ENCODE measurements at places on chromosomes 5 and 9. TPM values are rescaled to one million over a fixed set of nuclear protein-coding genes. Genes with fewer than 3 reads are reported as not detected.

SLC6A3 gene
- total RNA-seq: not detected

ZCCHC9 gene
- total RNA-seq: 35.9 TPM

UTP15 gene
- total RNA-seq: 6.9 TPM

FGD3 gene
- total RNA-seq: 3.0 TPM

TAL2 gene
- total RNA-seq: not detected

DNA sequence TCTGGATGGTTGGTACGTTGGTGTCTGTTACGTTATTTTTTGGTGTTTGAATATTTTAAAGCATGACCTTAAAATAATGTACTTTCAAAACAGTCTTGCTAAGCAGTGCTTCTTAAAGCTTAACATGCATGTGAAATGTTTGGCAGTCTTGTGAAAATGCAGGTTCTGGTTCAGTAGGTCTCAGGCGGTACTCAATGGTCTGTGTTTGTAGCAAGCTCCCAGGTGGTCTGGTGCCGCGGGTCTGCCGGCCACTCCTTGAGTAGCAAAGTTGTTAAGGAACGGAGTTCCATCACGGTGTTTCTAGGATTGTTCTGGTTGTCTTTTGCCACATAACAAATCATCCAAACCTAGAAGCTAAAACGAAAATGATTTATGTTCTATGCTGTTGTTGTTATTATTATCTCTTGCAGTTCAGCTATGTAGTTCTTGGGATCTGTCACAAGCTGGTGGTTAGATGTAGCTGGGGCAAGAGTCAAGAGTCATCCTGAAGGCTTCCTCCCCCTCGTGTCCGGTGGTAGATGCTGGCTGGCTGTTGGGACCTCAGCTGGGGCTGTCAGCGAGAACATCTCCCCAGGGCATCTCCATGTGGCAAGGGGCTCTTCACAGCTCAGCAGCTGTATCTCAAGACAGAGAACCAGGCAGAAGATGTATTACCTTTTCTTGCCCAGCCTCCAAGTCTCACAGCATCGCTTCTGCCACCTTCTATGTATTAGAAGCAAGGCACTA is 186.8 kb downstream of the PALM2AKAP2 start:
- DNase-seq: no peak

DNA sequence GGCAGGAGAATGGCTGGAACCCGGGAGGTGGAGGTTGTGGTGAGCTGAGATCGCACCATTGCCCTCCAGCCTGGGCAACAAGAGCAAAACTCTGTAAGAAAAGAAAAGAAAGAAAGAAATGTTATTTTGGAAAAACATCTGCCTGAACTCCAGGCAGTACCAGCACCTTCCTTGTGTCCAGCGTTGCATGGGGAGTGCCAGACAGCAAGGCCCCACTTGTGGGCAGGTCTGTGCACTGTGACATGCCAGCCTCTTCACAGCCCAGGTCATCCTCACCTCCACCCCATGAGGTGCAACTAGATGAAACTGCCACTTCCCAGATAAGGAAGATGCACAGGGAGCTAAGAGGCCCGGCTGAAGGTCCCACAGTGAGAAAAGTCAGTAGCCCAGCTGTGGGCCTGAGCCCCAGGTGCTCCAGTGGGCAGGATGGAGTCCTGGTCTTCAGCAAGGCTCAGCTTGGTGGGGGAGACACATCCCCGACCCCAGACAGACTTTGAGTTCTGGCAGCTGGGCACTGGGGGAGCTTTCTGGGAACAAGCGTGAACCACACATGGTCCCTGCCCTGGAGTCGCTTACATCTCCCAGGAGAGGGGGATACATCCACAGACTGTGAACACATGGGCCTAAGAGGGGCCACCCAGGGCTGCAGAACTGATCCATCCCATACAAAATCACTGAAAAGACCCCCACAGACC is 146.9 kb upstream of the IER5L start:
- DNase-seq: no peak

DNA sequence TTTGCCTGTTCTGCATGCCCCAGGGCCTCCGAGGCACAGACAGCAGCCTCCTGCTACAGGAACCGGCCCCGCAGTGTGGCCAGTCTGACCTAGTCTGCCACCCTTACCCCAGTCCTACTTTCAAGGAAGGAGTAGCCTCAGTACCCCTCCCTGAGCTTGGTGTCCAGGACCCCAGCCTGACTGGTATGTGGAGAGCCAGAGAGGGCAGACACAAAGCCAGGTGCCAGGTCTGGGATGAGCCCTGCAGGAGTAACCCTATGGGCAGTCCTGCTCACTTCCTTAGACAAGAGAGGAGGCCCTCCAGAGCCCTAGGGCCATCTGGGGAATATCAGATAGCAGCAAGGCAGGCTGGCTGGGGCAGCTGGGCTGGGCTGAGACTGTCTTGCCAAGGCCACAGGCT is 67.8 kb downstream of the NRG2 start:
- no peak for DNase-seq

GRCh38 chr9:85501456-85501855 is 240.3 kb downstream of the AGTPBP1 start:
- DNase-seq: no peak

- DNase-seq: no peak
Observed at GRCh38 chr5:128596071-128596470, 58.0 kb upstream of the FBN2 start.

- DNase-seq: no peak
Observed at GRCh38 chr9:129053020-129053419, 16.6 kb downstream of the MIGA2 start.

DNA sequence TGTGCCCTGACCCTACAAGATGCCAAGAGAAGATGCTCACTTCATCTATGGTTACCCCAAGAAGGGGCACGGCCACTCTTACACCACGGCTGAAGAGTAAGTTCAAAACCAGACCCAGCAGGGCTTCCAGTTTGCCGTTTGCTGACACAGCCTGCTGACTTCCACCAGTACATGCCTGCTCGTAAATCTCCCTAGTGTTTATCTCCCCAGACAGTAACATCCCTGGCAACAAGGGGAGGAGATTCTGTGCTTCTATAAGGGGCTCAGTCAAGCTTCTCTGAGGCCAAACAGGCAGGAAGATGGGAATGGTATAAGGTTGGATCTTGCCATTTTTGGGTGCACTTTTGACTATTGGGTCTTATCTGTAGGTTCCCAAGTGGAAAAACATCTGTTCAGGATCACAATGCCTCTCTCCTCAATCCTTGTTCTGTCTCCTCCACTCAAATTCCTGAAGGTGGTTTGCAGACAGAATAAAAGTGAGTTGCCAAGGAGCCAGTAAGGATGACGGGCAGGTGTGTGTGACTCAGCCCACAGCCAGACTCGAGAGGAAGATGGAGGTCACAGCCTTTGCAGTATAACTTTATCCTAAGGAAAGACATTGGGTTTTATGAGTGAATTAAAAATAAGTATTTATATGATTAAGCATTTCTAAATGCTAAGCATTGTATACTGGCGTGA is 1.9 kb downstream of the MLANA start:
- peak; percentile 19 for DNase-seq

DNA sequence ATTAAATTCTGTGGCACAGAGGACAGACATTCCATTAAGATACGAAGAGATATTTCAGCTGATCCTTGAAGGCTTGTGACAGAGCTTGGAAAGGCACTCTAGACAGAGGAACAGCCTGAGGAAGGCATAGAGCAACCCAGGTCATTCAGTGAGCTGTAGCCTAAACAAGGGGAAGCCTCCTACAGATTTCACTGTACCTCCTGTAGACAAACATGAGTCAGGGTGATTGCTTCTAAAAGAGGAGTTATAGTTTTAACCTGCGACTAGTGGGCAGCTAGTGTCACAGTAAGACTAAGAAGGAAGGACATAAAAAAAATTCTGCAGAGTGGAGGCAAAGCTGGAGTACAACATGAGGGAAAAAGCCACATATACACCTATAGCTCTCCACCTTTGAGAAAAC is 43.5 kb upstream of the ANKDD1B start:
- DNase-seq: no peak

DNA sequence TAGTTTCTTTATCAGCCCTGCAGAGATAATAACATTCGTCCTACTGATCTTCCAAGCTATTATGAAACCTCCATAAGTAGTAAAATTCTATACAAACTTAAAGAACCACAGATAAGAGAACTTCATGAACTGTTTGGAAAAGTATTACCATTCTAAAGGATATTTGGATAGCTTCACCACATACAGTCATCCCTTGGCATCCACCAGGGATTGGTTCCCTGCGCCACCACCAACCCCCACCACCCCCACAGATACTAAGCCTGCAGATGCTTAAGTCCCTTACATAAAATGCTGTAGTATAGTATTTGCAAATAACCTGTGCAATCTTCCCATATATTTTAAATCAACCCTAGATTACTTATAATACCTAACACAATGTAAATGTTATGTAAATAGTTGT is 61.4 kb upstream of the SHISAL2B start:
- no peak for DNase-seq
